Thoracic aorta endothelial cell (primary cell): ENCODE measurements at places on chromosomes 6 and 20. TPM values are rescaled to one million over a fixed set of nuclear protein-coding genes. Genes with fewer than 3 reads are reported as not detected.

TP53TG5 gene
- not detected in 2 replicates for total RNA-seq

TRIM31 gene
- not detected in 2 replicates for total RNA-seq

MICB gene
- total RNA-seq: 22.5 and 33.1 TPM in 2 replicates

CRISP3 gene
- total RNA-seq: not detected in 2 replicates

C20orf202 gene
- total RNA-seq: not detected in 2 replicates

COL9A1 gene
- not detected in 2 replicates for total RNA-seq
